Activated CD4-positive, alpha-beta T cell treated with anti-CD3 and anti-CD28 coated beads, Interleukin-2, amount 10 ng/mL, durations not matched to agents 24 days and 14 days (primary cell): ENCODE measurements at places on chromosomes 7 and 10. TPM values are rescaled to one million over a fixed set of nuclear protein-coding genes. Genes with fewer than 3 reads are reported as not detected.
A peak's percentile ranks its signal among the peaks of the same experiment; 100 is the strongest.

The CYP2C9 gene
- not detected in 2 replicates for total RNA-seq

The BLNK gene
- total RNA-seq: not detected in 2 replicates

The MUC12 gene
- total RNA-seq: 0.76 and 1.5 TPM in 2 replicates

DNA sequence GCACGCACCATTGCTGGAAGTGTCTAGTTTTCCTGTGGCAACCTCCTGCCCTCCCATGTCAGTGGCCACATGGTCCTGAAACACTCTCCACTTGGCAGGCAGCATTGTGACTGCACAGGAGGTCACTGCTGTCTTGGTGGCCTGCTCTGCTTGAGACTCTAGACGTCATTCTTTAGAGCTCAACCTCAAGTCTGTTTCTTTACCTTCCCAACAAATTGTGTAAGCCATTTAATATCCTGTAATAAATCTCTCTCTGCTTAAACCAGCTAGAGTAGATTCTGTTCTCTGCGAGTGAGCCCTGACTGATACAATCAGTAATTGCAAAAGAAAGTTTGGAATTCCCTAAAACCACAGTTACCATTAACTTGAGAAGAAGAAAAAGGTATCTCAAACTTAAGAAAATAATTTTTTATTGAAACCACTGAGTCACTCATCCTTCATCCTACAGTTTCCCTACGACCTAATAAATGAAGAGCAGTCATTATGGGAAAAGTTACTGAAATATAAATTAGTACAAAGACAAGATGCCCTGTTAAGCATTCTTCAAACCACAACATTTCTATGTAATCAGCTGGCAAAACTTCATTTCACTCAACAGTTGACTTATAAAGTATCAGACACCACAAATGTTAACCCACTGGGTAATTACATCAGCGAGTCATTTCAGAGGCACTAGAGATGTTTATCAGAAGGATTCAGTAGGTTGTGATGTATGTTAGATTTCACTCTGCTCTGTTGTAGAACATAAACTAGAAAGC lies 18.0 kb downstream of the SLC25A13 start:
- no peaks in the 10 kb centered on the region for H3K27me3 ChIP-seq
- H3K4me3 ChIP-seq: peak overlapping the region; percentile 58
- peaks cover 43% of the 10 kb centered on the region for H3K4me1 ChIP-seq
- DNase-seq: no peak
- H3K36me3 ChIP-seq: peaks cover 12% of the 10 kb centered on the region
- H3K27ac ChIP-seq: peak overlapping the region; percentile 89

DNA sequence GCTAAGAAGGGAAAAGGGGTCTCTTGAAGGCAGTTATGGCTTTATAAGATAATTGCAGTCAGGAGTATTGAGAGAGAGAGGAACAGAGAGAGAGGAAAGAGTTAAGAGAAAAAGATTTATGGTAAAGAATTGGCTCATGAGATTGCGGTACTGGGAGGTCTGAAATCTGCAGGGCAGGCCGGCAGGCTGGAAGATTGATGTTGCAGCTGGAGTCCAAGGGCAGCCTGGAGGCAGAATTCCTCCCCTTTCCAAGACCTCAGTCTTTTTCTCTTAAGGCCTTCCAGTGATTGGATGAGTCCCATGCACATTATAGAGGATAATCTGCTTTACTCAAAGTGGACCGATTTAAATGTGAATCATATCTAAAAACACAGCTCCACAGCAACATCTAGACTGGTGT lies 68.4 kb downstream of the HACD1 start:
- no peaks in the 10 kb centered on the region for H3K36me3 ChIP-seq
- no peak for DNase-seq
- H3K4me3 ChIP-seq: no peak overlapping the region
- H3K4me1 ChIP-seq: no peaks in the 10 kb centered on the region

DNA sequence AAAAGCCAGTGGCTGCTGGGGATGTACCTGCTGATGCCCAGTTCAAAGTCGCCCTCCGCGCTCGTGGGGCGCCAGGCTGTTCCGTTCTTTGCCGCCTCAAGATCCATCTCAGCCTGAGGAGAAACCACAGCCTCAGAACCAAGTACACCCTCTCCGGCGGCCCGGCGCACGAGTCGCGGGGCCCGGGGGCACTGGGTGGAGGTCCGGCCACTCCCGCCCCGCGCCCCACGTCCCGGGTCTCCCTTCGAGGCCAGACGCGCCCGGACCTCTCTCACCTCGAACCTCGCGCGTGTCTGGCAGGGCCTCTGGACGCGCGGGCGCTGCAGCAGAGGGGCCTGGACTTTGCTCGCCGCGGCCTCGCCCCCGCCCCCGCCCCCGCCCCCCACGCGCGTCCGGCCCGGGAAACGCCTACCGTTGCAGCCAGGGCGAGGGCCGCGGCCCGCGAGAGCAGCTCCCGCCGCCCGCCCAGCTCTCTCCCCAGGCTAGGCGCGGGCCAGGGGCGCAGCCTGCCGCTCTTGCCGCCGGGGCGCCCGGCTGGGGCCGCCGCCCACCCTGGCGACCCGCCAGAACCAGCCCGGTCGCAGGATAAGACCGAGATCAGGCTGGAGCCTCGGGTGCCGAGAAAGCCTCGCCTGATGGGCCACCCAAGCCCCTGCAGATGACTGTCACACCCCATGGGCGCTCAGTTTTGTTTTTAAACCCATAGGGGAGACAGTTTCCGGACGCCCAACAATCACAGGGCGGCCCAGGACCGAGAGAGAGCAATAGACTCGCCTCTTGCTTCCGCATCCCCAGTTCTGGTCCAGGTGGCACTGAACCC lies at the start of gene ABCB4:
TSS of gene ABCB4 (minus strand) at position 322 of the 820 bp plus-strand sequence. CDS start at position 107, 215 bp downstream.
- no peaks in the 10 kb centered on the region for H3K36me3 ChIP-seq
- peaks cover 38% of the 10 kb centered on the region for H3K27me3 ChIP-seq
- H3K27ac ChIP-seq: no peak within 1 kb of the TSS
